Stimulated activated CD8-positive, alpha-beta memory T cell treated with anti-CD3 and anti-CD28 coated beads, Interleukin-4, amount 100 ng/mL, for 24 hours (primary cell): ENCODE measurements at places on chromosomes 6 and 20.

GRCh38 chr20:17610566-17611289, 40.9 kb downstream of the DSTN start:
- DNase-seq = no peak

GRCh38 chr6:164554700-164555476, 754.5 kb downstream of the C6orf118 start:
- no peak for DNase-seq

DNA sequence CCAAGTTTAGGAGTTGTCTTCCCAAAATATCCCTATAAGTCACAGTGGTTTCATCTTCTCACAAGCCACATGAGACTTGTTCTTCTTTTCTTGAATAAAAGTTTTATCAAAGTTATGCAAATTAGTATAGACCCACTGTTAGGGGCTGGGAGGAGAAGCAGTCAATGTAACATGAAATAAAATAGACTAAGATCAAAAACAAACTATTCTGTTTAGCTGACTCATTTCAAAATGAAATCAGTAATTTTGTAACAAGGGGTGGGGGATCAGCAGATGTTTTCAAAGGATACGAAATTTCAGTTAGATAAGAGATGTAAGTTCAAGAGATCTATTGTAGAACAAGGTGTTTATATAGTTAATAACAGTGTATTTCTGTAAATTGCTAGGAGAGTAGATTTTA, 339.6 kb upstream of the PRDM1 start:
- DNase-seq = no peak

GRCh38 chr20:8912731-8913130, 156.2 kb upstream of the PLCB4 start:
- DNase-seq = no peak

DNA sequence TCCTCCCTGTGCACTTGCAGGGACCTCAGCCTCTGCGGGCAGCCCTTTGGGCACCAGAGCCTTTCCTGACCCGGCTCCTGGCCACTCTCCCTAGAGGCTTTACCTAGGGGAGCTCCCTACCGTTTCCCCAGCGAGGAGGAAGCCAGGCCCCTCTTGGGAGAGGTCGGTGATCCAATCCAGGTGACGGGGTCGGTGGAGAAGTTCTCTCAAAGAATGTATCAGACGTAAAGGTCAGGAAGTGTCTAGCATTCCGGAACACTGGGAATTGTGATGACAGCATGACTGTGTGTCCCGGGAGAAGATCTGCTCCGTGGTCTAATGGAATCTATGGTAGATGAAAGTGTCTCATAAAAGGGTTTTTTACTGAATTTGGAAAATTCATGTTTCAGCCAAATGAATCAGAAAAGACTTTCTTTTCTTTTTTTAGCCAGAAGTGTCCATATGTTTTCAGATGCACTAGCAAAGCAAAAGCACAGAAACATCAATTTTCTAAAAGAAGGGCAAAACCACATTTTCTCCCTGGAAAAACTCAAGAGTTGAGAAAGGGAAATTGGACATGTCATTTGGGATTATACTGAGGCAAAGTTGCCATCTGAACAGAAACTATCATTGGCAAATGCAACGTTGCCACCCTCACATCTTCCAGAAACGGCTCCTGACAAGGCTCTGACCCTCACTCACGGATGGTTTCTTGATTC, 289.4 kb downstream of the THBS2 start:
- DNase-seq = no peak

DNA sequence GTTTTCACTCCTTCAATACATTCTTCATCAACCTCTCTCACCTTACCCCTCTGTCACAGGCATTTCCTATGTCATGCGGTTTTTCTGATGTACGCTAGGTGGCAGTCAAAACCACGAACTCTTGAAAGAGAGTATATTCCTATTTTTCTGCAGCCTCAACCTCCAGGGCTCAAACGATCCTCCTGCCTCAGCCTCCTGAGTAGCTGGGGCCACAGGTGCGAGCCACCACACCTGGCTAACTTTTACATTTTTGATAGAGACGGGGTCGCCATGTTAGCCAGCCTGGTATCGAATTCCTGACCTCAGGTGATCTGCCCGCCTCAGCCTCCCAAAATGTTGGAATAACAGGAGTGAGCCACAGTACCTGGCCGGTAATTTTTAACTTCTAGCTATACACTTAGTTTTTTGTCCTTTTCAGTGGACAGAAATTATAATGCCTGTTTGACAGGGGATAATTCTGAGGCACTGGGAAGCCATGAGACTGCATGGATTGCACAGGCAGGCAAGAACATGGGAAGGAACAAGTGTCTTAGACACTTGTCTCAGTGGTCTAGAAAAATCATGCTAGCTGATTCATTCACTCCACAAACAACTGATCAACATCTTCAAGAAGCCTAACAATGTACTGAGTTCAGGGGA, 22.5 kb upstream of the HFE start:
- no peak for DNase-seq
